ENCODE measurements at places on chromosomes 2 and 18.

DNA sequence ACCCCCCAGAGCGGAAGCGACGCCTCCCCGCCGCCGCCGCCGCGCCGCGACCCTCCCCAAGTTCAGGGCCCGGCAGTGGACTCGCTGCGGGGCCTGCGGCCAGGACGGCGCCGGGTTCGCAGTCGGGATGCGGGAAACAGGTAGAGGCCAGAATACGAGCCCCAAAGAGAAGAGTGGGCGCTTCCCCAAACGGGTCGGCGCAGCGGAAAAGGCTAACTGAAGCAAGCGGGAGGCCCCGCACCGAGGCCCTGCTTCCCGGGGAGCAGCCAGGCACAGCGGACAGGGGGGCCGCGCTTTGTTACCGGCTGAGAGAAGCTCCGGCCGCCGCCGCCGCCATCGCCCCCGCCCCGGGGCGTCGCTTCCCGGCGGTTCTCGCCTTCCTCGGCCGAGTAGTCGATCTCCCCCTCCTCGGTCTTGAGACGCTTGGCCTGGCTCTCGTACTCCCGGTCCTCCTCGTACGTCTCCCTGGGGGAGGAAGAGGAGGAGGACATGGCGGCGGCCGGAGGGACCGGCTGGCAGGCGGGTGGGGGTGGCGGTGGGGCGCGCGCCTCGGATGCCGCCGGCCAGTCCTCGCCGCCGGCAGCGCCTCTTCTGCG is 494 bp downstream of the HNRNPLL start:
- DNase-seq, result no peak

DNA sequence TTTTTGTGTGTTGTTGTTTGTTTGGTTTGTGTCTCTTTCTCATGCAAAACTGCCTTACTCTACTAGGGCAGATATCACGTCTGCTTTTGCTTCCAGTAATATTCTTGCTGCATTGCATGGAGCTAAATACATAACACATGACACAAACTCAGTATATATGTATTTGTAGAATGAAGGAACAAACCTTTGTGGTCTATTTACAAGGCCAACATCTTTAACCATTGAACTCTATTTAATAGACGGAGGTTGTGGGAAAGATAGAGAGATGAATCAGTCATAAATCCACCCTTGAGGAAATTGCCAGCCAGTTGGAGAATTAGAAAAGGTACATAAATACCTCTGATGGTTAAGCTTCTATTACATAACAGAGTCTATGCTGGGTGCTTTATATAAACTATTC is 26.0 kb upstream of the IL1RL1 start:
- no peak for DNase-seq

DNA sequence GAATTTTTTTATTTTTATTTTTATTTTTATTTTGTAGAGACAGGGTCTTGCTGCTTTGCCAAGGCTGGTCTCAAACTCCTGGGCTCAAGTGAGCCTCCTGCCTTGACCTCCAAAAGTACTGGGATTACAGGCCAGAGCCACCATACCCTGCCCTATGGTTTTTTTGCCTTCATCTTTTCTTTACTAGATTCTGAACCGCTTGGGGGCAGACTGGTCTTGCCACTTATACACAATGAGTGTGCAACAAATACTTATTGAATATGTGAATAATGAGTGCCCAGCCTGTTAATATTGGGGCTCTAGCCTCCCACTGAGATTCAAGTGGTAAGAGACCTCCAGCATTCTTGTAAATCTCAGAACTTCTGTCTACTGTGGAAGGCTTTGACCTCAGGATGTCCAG is 3.9 kb downstream of the NCK2 start:
- no peak for DNase-seq

DNA sequence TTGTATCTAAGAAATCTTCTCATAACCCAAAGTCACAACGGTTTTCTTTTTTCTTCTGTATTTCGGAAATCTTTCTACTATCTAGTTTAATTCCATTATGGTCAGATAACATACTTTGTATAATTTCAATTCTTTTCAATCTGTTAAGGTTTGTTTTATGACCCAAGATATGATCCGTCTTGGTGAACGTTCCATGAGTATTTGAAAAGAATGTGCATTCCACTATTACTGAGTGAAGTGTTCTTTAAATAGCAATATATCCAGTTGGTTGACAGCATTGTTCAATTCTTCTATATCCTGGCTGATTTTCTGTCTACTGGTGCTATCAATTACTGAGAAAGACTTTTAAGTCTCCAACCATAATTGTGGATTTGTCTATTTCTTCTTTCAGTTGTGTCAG is 414.5 kb downstream of the TNS1 start:
- no peak for DNase-seq

GRCh38 chr2:42297322-42297936 is 63.6 kb downstream of the COX7A2L start:
- no peak for DNase-seq

Data from NCI-H1930 (cell line).